ENCODE measurements at places on chromosomes 13 and 19.

GRCh38 chr19:35958660-35959039 lies 22.5 kb downstream of the LRFN3 start:
- DNase-seq, result no peak

DNA sequence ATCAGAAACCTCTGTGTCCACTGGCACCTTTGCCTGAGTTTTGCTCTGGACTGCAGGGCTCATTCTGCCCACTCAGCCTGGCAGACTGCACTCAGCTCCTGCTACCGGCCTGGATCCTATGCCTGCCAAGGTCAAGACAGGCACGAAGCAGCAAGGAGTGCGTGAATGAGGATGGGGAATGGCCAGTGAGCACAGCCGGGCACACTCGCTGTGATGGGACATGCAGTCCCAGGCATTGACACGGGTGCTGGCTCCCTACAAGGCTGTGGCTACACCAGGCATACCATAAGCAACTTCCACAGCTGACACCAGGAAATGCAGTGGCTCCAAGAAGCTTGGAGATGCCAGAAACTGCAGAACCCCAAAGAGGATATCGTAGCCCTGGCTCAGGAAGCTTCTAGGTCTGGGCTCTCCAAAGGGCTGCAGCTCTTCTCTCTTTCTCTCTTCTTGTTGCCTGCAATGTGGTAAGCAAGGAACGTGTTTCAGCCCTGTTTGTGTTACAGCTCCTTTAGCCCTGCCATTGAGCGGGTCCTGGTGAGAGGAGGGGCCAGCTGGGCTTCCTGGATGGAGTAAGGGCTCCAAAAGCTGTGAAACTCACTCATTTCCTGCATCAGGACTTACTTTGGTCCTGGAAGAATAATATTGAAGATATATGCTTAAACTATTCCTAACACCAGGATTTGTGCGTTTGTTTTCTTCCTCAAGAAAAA lies 832.6 kb upstream of the SLITRK5 start:
- no peak for DNase-seq

GRCh38 chr13:112980434-112980833 lies 11.4 kb downstream of the MCF2L start:
- no peak for DNase-seq

DNA sequence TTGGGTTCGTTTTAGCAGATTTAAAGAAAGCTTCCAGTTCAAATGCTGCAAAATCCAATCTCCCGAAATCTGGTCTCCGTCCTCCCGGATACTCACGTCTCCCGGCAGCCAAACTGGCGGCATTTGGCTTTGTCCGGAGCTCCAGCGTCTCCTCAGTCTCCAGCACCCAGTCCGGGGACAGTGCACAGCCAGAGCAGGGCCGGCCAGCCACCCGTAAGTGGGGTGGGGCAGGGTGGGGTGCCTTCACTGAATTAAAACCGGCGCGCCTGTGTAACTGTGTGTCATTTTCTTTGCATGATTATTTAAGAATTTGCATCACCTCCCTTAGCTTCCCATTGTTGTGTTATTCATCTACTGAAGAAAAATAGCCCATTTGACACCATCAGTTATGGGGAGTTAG lies 280.6 kb downstream of the MTUS2 start:
- DNase-seq, result no peak

GRCh38 chr13:41691274-41691673 lies 233.9 kb downstream of the RGCC start:
- DNase-seq, result peak; percentile 74

- DNase-seq, result peak; percentile 85
Measured at GRCh38 chr19:49339301-49340068, 4.3 kb downstream of the CD37 start.

DNA sequence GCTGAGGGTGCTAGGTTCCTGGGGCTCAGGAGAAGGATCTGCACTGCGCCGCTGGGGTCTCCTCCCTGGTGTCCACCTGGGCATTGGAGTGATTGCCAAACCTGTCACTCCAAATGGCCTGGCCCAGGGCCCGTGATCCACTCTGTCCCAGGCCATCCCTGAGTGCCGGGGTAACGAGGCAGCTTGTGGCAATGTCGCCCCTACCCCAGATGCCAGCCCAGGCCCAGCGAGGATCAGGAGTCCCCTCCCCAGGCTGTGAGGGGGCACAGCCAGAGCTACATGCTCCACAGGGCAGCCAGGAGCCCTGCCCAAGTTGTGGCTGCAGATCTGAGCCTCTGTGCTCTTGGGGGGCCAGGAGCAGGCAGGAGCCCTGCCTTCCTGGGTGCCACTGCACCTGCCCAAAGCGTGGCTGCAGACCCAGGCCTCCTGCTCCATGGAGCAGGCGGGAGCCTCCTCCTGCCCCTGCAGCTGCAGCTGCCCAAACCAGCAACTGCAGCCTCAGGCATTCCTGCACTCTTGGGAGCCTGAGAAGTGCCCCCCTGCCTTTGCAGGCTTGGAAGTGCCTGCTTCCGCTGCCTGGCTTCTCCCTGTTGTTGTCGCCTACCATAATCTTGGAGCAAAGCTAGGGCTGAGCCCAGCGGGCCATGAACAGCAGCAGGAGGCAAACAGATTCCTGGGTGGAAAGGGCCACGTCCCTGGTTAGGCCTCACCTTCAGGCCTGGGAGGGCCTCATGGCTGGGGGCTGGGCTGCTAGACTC lies 4.6 kb downstream of the IGFL4 start:
- no peak for DNase-seq

All from fibroblast of pulmonary artery (primary cell).